ENCODE measurements at places on chromosomes 4 and X.
A peak's percentile ranks its signal among the peaks of the same experiment; 100 is the strongest.

DNA sequence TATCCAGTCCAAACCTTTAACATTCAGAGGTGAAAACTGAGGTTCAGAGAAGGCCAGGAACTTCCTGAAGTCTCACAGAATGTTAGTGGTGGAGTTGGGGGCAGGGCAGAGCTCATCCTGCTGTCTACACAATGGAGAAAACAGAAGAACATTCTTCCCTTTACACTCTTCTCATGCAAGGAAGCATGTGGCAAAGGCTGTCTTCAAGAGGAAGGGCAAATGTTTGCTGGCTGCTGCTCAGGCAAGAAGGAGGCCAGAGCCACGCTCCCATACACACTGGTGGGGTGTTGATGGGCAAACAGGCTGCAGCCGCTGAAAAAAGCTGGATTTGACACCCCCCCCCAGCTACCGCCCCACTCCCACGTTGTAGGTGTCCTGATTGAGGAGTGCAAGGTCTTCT lies 32.5 kb downstream of the HMGB3 start:
- DNase-seq = no peak

DNA sequence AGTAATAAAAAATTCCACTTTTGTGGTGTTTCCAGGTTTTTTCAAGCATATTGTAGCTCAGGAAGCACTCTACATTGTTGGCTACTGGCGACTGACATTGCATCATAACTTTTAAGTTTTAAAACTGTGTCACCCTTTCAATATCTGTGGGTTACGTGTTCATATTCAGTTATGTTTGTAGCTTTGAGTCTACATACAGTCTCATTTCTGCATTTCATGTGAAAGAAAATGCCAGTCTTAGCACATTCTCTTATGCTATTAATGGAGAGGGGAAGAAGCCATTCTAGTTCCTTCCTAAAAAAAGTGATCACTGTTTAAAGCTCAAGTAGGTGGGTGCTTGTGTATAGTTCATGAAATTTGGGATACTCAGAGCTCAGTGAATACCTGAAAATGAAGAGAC lies 38.1 kb downstream of the DIAPH2 start:
- no peak for DNase-seq

- no peak for DNase-seq
These were observed 85.9 kb upstream of the GPR34 start for GRCh38 chrX:41602816-41603345.

- no peak for DNase-seq
These were observed 274.4 kb downstream of the DCTD start for GRCh38 chr4:182642831-182643230.

- no peak for DNase-seq
These were observed 8.7 kb upstream of the GABRE start for GRCh38 chrX:151983186-151983585.

DNA sequence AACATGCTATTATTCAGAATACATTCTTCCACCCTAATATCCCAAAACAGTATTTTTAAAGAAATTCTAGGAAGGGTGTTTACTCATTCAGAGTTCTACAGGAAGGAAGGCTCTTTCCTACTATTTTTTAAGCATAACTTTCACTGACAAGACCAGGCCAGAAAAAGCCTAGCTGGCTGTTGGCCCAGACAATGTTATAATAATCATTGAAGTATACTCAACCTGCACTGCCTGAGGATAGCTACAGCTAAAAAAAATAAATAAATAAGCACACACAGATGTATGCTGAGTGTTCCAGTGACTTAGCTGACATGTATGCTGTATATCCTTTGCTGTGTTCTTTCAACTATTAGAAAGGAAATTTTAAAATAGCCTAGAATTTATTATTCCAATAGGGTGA lies 145.8 kb upstream of the SPRY1 start:
- no peak for DNase-seq

- no peak for DNase-seq
These were observed 461.0 kb downstream of the GRXCR1 start for GRCh38 chr4:43353552-43353951.

DNA sequence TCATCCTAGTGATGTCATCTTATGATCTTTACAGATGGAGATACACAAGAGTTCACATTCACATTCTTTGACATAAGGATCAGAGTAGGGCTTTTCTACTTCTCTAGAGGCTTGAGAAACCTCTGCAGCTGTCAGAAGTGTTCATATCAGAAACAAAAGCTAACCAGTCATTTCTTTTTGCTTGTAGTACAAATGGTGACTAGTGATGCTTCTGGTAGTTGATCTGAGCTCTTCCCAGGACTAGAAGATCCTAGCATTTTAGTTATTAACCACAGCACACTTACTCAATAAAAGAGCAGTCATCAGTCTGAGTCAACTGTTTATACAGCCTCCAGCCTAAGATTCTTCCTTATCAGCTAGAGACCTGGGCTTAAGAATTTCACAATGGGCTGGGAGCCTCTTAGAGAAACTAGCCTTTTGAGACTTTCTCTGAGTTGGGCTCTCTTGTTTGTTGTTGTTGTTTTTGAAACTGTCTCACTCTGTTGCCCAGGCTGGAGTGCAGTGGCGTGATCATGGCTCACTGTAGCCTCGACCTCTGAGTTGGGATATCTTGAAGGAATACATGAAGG lies 84.1 kb downstream of the TMEM164 start:
- peak; percentile 8 for DNase-seq

- DNase-seq = no peak
These were observed 345 bp downstream of the SLC6A8 start for GRCh38 chrX:153688071-153688470.

GRCh38 chr4:99938243-99938753 lies 8.1 kb downstream of the DNAJB14 start:
- no peak for DNase-seq

DNA sequence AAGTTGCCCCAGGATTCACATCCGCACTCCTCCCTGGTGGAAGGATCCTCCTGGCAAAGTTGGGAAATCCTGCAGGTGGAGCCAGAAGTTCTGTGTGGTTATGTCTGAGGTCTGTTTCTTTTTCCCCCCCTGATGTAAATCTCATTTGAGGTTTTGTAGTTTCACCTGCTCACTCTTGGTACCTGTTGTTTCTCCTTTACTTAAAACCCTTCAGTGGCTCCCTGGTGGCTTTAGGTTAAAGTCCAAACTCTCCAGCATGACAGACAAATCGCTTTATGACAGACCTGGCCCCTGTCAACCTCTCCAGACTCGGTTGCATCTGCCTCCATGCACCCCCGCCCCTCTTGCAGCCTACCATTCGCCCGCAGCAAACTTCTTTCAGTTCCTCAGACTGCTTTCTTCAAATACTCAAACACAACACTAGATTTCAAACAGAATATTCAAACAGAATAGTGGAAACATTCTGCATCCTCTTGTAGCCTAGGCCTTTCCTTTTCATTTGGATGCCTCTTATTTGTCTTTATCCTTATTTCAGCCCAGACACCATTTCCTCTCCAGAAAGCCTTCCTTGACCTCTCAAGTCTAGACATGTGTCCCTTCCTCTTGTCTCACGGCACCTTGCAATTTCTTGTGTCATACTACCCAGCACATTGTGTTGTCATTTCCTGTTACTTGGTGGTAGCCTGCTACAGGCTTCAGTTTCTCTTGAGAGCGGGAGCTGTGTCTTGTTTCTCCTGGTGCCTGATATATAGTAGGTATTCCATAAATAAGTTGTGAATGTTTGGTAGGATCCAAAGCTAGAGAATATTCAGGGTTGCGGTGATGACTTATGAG lies 24.8 kb downstream of the IL13RA1 start:
- no peak for DNase-seq

GRCh38 chr4:164023214-164023613 lies 528.7 kb downstream of the TMA16 start:
- DNase-seq = peak; percentile 65

DNA sequence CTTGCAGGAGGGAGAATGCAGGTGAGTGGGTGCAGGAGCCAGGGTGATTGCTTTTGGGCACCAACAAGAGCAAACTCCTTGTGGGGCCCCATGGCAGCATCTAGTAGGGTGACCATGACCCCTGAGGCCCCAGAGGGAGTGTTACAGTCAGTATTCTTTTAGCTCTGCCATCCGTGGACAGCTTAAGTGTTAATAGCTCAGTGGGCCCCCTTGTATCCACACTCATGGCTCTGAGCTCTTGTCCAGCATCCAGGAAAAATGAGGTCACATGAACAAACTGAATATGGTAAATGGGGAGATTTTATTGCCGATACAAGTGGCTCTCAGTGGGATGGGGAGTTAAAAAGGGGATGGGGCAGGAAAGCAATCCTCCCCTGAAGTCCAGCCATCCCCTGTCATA lies 27.3 kb upstream of the LRCH2 start:
- DNase-seq = no peak

DNA sequence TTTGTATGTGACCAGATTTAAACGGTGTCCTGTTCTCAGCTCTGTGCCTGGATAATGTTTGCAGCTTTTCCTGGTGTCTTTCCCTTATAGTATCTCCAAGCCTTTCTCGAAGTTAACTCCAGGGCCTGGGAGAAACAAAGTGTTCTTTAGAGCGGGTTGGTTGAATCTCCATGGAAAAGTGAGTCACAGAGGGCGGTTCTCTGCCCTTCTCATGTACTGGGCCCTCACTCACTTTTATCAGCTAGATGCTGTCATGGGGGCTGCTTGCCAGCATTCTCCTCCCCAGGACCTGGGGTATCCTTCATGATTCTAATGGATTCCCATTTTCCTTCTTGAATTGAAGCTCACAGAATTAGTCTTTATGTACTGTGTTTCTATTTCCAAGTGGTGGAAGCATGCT lies 46.1 kb upstream of the MAGEC2 start:
- no peak for DNase-seq

- no peak for DNase-seq
These were observed 54.0 kb upstream of the TMLHE start for GRCh38 chrX:155666741-155667140.

GRCh38 chr4:48205107-48205506 lies 64.5 kb downstream of the TEC start:
- DNase-seq = no peak

- no peak for DNase-seq
These were observed 375.8 kb upstream of the CXorf51B start for GRCh38 chrX:146433771-146434170.

DNA sequence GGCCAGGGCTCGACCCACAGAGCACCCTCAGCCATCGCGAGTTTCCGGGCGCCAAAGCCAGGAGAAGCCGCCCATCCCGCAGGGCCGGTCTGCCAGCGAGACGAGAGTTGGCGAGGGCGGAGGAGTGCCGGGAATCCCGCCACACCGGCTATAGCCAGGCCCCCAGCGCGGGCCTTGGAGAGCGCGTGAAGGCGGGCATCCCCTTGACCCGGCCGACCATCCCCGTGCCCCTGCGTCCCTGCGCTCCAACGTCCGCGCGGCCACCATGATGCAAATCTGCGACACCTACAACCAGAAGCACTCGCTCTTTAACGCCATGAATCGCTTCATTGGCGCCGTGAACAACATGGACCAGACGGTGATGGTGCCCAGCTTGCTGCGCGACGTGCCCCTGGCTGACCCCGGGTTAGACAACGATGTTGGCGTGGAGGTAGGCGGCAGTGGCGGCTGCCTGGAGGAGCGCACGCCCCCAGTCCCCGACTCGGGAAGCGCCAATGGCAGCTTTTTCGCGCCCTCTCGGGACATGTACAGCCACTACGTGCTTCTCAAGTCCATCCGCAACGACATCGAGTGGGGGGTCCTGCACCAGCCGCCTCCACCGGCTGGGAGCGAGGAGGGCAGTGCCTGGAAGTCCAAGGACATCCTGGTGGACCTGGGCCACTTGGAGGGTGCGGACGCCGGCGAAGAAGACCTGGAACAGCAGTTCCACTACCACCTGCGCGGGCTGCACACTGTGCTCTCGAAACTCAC lies 3.6 kb downstream of the MID1IP1 start:
- peak; percentile 7 for DNase-seq

GRCh38 chr4:87116231-87116630 lies 104.2 kb downstream of the KLHL8 start:
- no peak for DNase-seq

Data from GM23338 (cell line).